ENCODE measurements at places on chromosomes 5 and 9.

DNA sequence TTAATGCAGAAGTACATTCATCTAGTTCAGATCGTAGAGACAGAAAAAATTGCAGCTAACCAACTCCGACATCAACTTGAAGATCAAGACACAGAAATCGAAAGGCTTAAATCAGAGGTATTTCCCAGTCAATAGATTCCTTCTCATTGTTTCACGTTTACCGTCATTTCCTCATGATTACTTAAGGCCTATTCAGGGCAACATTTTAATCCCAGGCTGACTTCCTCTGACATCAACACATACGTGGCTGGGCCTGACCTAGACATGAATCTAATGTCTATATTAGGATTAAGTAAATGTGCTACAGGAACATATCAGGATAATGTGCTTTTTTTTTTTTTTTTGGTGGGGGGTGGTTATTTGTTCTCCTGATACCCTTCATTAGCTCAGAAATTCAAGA lies 107.9 kb downstream of the RASGRF2 start:
- DNase-seq = no peak

DNA sequence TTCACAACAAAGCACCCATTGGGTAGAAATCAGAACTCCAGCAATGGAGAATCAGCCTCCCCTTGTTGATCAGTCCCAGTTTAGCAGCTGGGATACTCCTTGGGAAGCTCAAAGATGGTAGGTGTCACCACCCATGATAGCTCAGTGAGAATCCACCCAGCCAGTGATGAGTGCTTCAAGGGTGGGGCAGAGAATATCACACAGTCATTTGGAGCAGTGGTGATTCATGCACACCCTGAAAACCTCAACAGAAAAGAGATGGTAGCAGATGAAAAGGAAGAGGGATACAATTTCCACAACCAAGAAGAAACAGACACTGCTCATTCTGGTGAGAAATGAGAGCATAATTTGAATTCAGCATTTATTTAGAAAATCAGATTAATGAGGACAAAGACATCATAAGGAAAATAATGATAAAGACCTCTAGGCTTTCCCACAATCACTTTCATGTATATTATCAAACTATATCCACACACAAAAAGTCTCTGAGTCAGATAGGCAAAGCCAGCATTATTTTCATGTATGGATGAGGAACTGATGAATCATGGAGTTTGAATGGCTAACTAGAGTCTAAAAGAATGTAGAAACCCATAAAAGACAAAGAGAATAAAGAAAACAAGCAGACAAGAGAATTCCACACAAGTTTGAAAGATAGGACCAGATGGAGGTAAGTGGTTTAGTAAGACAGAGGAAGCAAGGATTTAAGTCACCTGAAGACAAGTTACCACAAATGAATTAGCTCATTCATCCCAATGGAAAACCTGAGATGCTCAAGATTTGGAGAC lies 82.9 kb downstream of the FEM1C start:
- DNase-seq = no peak

GRCh38 chr9:94557376-94557775 lies 2.5 kb downstream of the PCAT7 start:
- DNase-seq = no peak

DNA sequence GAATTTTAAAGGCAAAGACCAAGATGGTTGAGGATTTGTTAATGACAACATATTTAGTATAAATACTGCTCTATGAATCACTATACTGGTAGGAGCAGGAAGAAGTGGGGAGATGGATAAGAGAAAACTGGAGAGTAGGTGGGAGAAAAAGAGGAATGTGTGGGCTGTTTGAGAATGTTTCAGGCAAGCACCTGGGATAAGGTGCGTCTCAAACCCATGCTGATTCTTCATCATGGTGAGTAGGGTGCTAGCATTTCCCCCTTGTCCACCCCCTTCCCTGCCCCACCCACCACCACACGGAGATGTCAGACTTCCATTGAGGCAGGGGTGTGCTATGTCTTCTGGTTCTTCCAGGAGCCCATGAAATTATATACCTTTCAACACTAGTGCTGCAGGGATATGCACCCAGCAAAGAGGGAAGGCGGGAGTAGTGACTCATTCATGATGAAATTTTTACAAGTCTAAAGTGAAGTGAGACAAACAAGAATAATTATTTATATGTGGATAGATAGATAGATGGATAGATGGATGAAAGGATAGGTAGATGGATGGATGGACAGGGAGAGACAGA lies 54.3 kb downstream of the MTX3 start:
- no peak for DNase-seq

DNA sequence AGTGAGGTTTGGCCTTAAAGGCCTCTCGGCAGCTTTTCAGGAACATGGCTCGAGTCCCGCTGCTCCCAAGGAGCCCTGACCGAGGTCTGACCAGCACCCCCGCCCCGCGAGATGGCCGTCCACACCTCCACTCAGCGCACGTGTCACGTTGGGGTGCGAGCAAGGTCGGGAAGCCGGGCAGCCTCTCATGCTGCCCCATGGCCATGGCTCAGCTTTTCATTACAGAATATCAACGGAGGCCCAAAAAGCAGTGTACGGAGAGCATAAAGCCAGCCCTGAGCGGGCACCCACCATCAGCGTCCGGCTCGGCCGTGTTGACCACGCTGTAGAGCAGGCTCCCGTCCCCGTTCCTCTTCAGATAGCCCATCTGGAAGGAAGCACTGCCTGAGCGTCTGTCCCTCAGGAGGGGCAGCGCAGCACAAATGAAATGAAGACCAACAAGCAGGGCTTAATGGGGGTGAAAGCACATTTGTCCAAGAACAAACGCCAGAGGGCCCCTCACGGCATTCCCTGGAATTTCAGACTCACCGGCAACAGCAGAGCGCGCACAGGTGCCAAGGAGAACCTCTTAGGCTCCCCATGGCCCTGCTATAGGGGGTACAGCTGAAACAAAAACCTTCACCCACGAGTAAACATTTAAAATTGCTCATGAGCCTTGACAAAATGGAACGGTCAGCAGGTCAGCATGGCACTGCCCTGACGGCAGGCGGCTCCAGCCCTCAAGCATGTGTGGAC lies 11.6 kb downstream of the BRD9 start:
- no peak for DNase-seq

- DNase-seq = no peak
These were observed 218.2 kb downstream of the ARHGEF28 start for GRCh38 chr5:73844165-73844564.

GRCh38 chr9:131008909-131009618 lies at the start of gene LAMC3:
Gene LAMC3, plus strand, starts transcription at chr9:131009174. Its CDS starts 41 bp downstream, at chr9:131009215.
- DNase-seq = no peak

DNA sequence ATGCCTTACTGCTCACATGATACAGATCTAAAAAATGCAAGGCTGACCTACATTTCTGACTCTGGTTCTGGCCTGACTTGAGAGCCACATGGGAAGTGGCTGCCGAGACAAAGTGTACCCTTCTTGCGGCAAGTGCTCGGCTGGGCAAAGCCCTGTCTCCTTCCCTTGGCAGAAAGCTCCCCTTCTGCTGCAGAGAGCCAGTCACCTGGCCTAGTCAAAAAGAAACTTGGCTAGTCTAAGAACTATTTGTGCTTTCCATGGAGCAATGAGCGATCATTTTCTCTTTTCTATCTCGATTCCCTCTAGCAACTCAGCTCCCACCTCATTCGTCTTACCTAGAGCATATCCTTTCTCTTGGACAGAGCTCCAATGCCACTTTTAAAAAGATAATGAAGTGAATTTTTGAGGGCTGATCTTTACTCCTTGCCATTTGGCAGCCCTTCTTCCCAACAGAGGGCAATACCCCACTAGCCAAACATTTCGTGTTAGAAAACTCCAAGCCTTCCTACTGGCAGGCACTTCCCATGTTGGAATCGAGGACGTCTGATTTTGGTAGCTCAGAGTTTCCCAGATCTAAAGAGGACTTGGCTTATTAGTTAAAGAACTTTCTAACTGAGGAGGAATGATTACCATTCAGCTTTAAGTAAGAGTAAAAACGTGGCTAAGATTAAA lies 108.1 kb upstream of the PRRC1 start:
- DNase-seq = no peak

- DNase-seq = no peak
These were observed 18.1 kb upstream of the SSBP2 start for GRCh38 chr5:81768935-81769452.

DNA sequence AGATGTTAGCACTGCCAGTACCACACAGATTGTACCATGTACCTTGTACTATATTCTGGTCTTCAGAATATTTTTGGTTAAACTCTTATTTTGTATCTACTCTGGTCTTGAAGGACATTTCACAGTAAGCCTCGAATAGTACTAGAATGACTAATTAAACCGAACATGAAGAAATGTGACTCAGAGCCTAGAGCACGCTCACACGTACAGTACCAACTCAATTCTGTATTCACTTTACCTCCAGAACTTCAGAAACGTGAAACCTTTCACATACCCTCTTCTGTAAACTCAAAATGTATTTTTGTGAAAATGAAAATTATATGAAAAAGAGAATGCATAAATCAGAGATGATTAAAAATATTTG lies 112.8 kb downstream of the MVB12B start:
- DNase-seq = no peak

GRCh38 chr9:27765266-27766072 lies 192.2 kb upstream of the C9orf72 start:
- DNase-seq = no peak

DNA sequence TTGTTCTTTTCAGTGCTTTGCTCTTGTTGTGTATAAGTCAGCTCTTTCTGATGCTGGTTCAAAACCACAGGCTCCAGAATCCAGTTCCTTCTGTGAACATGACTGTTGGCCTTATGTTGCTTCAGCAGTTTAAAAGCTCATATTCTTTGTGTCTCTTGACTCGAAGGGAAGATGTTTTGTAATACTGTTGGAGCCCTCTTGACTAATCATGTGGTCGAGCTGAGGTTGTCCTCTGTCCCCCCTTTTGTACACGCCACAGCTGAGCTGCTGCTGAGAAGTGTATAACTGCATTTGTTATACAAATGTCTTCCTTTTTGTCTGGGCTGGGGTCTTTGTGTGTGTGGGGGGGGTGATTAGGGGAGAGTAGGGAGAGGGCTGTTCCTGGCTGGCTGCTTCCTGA lies 35.8 kb downstream of the SLC36A1 start:
- DNase-seq = no peak

DNA sequence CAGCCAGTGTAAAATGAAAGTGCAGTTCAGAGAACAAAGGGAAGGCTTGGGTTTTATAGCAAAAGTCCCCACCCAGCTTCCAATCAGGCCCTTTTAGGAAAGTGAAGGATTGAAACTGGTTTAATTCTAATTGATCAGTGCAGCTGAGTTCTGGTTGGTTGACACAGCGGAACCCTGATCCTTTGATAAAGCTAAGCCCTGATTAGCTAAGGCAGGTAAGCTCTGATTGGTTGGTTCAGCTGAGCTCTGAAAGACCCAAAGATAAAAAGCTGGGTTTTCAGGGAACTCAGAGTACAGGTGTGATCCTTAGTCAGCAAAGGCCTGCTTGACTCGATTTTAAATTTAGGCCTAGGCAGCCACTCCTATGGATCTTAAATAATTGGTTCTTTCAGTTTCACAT lies 70.8 kb upstream of the PRRC1 start:
- DNase-seq = no peak

GRCh38 chr5:142935014-142935413 lies 164.8 kb downstream of the ARHGAP26 start:
- DNase-seq = no peak

DNA sequence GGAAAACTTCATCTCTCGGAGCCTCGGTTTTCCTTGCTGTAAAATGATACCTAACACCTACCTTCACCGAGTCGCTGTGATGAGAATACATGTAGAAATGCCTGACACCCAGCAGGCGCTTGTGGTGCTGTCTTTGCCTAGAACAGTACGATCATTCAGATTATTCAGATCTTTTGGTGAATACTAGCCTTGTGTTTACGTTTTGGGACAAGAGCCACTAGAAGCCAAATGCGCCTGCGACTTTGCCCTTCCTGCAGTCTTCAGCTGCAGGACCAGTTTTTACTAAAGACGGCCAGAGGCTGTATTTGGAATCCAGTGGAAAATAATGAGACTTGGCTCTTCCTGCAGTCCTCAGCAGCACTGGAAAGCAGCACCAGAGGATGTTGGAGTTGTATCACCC lies 189.6 kb downstream of the TRIO start:
- DNase-seq = no peak

DNA sequence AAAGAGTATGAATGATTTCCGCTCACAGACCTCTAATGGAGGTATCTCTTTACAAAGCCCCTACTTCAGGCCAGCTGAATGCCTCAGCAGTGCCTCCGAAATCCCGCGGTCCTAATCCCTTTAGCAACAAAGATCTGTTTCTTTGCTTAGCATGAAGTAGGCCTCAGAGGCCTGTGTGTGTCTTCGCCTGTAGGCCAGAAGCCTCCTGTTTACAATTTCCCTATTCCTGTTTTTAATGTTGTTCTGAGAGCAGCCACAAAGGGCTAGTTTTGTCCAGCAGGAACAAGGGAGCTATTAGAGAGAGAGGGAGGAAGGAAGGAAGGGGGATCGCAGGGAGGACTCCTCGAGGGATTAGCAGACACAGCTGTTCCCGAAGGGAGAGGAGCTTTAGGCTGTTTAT lies 166.4 kb upstream of the SPRY4 start:
- DNase-seq = no peak

- no peak for DNase-seq
These were observed 970.9 kb downstream of the EFNA5 start for GRCh38 chr5:106699796-106700195.

GRCh38 chr5:56669534-56670483 lies 145.5 kb upstream of the MAP3K1 start:
- peak; percentile 74 for DNase-seq

DNA sequence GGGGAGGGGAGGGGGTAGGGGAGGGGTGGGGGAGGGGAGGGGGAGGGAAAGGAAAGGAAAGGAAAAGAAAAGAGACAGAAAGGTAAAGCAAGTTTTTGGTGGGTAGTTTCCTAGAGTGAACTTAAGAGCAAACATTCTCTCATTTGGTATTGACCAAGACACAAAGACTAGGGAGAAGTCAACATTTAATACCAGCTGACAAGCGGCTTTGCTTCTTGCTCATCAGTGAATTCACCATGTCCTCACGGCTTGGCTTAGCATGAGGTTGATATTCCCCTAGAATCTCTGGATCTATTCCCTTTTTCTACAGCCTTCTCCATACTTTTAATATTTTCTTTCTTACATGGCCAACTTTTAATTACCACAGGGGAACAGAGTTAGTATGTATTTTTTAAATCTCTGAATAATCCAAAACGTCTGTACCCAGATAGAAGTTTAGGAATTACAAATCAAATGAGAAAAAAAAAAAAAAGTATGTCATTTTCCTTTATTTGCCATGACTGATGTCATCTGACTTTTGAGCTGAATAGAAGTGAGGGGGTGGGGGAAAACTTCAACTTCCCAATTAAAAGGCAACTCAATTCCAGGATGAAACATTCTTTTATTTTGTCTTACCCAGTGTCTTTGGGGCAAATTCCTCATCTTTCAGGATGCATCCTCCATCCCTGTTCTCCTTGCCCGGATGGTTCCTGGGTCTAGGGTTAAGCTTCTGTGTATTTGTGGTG lies 40.1 kb upstream of the GLIS3 start:
- no peak for DNase-seq

- no peak for DNase-seq
These were observed 8.3 kb downstream of the ITGA2 start for GRCh38 chr5:52997424-52997823.

Data from activated naive CD4-positive, alpha-beta T cell treated with anti-CD3 and anti-CD28 coated beads, Interleukin-2, amount 10 ng/mL, durations not matched to agents 7 days and 5 days (primary cell).